RPMI7951 (cell line): ENCODE measurements at places on chromosomes 7 and 10. TPM values are rescaled to one million over a fixed set of nuclear protein-coding genes. Genes with fewer than 3 reads are reported as not detected.

DNA sequence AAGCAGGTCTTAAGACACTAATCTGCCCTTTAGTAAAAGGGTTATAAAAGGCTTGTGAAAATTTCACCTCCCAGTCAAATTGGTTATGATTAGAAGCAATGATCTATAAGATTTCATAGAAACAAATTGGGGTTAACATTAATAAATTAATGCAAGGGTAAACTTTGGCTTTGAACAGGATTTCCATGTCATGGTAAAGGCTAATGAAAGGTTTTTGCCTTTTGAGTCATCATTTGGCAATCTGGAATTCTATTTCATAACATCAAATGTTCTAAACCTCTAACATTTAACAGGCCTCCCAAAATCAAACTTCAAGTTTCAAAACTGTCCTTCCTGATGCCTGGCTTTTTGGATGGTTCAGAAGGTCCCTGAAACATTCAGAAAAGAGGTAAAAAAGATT is 62.4 kb downstream of the COA1 start:
- peak; percentile 41 for DNase-seq

- DNase-seq, result peak; percentile 84
Observed at GRCh38 chr7:106598663-106599342, 62.2 kb downstream of the CCDC71L start.

- DNase-seq, result peak; percentile 12
Observed at GRCh38 chr10:31830887-31831286, 97.7 kb downstream of the ARHGAP12 start.

DNA sequence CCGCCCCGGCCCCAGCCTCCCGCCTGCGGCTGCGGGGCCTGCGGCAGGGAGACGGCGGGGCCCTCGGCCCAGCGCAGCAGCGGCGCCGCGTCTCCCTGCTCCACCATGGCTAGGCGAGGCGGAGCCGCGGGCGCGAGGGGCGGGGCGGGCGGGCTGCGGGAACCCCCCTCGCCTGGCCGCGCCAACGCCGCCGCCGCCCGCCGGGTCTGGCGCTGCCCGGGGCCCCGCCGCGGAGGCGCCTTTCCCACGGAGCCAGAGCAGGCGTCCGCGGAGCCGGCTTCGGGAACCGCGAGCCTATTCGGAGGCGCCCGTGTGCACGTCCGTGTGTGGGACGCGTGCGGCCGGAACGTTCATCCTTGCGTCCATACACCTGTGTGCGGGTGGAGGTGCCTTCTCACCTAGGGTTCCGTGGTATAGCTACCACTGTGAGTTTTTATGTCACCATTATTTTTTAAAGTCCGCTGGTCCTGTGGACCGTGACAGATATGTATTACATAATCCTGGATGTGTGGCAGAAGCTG is at the start of gene DENND11:
DENND11 (minus strand) TSS at position 120 of the 521 bp plus-strand sequence; CDS start at position 107, 13 bp downstream.
- peak; percentile 48 for DNase-seq

- no peak for DNase-seq
Observed at GRCh38 chr10:104259456-104259855, 4.8 kb downstream of the GSTO1 start.

GRCh38 chr10:62804356-62805230 is at the start of gene ADO:
ADO (plus strand) TSS chr10:62804720; CDS start chr10:62805060, 340 bp downstream.
- peak; percentile 72 for DNase-seq

GRCh38 chr10:16765509-16766375 is 51.5 kb downstream of the RSU1 start:
- no peak for DNase-seq

GRCh38 chr7:105707381-105707780 is 126.1 kb upstream of the EFCAB10 start:
- no peak for DNase-seq

GRCh38 chr7:91945476-91945875 is 4.8 kb downstream of the AKAP9 start:
- no peak for DNase-seq

DNA sequence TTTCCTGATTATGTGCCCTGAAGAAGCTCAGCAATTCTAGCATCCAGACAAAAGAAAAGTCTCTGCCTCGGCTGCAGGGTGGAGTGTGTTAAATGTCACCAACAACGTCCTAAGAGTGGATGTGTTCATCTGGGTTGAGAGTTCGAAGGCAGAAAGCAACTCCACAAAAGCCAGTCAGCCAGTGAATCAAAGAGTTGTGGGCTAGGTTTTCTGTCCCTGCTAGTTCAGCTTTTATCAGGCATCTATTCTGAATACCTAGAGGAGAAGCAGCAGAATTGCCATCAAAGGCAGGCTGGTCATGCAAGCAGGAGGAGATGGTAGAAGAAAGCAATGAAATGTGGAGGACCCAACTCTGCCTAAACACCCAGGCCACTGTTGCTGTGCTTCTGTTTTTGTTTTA is 205.2 kb downstream of the KLF6 start:
- no peak for DNase-seq

DNA sequence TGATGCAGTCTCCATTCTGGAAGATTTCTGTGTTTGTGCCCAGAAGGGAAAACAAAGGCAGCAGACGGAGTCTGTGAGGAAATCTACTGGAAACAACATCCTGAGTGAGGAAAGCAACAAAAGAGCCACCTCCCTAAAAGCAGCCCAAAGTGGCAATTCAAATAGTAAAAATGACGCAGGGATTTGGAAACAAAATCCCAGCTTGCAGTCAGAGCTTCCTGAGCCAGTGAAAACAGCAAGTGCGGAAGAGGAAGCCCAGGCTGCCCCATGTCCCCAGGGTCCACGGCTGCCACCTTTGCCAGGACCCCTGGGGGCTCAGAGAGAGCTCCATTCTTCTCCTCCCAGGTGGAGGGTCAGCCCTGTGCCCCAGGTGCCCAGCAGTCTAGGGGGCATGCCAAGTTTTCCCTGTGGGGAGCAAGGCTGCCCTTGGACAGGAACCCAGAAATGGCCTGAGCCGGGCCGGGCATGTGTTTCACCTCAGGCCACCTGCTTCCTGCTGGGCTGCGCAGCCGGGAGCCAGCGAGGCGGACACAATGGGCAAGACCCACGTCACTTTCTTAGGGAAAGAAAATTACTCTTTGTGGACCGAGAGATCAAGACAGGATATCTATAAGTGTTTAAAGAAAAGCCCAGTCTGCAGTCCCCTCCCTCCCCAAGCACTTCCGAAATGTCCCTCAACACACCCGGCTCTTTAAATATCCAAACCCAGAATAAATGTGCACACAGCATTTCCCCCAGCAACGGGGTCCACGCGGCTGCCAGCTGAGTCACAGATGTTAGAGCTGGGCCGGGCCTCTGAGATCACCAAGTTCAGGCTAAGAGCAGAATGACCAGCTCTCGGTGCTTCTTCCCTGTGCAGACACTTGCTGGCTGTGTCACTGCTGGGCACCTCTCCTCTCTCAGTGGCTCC is 231.1 kb downstream of the ARHGAP12 start:
- DNase-seq, result peak; percentile 93

- DNase-seq, result no peak
Observed at GRCh38 chr7:24432677-24433076, 140.6 kb upstream of the PALS2 start.

Gene SLC26A3
- total RNA-seq, result not detected in 2 replicates

Gene HSPA12A
- total RNA-seq, result 3.0 and 3.1 TPM in 2 replicates
